Breast epithelium (tissue), 4 donors: ENCODE measurements at places on chromosomes 12 and 14.

DNA sequence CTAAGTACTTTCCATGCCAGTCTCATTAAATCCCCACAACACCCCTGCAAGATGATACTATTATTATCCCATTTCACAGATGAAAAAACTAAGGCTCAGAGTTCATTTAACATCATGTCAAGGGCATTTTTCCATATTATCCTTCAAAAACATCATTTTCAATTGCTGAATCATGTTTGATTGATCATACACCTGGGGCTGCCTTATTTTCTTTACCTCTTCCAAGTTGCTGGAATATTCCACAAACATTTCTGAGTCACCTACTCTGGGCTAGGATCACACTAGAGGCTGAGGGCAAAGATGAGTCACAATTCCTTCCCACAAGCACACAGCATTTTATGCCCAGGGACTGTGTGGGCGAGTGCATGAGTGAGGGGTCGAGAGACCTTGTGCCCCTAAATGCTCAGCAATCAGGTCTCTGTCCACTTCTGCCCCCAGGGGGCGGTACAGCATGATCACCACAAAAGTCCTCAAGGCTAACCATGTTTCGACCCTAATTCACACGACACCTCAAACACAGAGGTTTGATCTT is 14.1 kb upstream of the TMEM119 start:
- DNase-seq = no peak

- no peak for DNase-seq
Measured at GRCh38 chr12:55061024-55061423, 41.2 kb downstream of the NEUROD4 start.

GRCh38 chr12:116306506-116306905 is 29.0 kb upstream of the MED13L start:
- DNase-seq = no peak

DNA sequence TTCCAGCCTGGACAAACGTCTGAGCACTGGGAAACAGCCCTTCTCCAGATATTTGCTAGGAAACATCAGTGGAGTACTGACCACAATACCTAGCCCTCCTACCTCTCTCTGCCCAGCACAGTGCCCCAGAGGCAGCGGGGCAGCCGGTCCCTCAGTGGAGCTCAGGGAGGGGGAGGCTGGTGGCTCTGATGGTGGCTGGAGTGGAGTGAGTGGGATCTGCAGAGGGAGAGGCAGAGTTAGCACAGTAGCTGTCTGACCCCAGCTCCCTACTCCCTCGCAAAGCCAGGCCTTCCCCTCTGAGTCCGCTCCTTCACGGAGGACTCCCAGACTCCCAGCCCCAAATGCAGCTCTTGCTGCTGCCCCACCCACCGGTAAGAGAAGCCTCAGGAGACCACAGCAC is 30.0 kb downstream of the NCKAP5L start:
- DNase-seq = no peak

DNA sequence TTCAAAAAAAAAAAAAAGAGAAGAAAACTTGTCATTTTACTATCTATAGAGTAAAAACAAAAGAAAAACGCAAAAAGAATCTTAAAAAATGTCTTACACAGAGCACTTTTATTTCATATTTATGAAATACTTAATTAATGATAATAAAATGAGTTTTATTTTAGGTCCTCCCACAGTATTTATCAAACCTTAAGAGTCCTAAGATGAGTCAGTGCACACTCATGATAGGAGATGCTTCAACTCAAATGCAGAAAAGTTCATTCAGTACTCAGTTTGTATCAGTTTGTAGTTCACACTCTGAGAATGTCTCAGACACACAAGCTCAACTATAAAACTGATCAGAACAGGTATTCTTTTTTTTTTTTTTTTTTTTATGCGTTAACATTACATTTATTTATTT is 41.7 kb downstream of the TRIM9 start:
- DNase-seq = no peak

- DNase-seq = no peak
Measured at GRCh38 chr12:89216211-89216952, 135.9 kb downstream of the DUSP6 start.

DNA sequence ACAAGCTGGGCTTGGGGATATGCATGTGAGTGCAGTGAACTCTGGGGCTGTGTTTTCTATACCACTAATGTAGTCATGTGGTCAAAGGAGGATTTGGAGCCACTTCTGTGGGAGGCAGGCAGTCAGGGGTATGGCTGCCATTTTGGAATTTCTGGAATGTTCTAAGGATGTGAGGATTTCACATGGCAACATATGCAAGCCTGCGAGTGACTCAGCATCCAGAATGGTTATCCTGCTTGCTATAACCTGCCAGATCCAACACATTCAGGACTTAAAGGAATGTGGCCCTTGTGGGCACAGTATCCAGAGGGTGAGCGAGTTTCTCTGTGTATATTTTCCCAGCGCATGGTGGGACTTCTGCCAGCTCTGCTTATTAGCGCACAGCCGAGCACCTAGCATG is 249.2 kb upstream of the PWP1 start:
- DNase-seq = no peak

DNA sequence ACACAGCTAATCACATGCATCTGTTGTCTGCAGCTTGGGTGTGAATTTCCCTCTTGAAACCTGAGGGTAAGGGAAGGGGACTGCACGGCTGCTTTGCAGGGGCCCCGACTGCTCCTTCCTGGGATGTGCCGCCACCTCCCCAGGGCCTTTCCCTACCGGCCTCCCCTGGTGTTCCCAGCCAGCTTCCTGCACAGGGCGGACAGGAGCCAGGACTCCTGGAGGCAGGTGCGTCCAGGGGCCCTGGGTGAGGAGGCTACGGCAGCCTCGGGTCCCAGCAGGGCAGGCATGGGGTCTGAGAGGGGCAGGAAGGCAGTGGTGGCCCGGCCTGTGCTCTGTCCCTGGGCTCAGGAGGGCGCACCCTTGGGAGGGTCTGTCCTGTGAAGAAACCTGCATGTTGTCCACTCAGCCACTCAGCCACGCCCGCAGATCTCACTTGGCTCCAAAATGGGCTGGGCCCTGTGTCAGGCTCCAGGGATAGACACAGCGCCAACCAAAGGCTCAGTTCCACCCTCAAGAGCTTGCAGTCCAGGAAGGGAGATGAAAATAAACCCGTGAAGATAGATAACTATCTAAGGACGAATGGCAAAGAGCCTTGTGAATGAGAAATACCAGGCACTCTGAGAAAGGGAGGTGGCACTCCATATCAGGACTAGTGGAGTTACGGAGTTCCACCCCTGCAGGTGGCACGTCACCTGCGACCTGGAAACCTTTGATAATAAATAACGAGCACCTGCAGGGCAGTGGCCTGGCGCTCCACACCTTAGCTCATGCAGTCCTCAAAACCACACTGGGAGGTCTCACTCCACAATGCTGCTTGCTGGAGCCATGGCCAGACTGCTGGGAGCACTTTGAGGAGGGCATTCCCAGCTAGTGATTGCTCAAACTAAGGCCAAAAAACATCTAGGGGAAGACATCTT is 427.4 kb downstream of the AACS start:
- DNase-seq = no peak

- DNase-seq = no peak
Measured at GRCh38 chr14:21084396-21084795, 14.1 kb downstream of the ZNF219 start.

GRCh38 chr12:105555556-105556295 is 225.2 kb downstream of the C12orf75 start:
- no peak for DNase-seq

DNA sequence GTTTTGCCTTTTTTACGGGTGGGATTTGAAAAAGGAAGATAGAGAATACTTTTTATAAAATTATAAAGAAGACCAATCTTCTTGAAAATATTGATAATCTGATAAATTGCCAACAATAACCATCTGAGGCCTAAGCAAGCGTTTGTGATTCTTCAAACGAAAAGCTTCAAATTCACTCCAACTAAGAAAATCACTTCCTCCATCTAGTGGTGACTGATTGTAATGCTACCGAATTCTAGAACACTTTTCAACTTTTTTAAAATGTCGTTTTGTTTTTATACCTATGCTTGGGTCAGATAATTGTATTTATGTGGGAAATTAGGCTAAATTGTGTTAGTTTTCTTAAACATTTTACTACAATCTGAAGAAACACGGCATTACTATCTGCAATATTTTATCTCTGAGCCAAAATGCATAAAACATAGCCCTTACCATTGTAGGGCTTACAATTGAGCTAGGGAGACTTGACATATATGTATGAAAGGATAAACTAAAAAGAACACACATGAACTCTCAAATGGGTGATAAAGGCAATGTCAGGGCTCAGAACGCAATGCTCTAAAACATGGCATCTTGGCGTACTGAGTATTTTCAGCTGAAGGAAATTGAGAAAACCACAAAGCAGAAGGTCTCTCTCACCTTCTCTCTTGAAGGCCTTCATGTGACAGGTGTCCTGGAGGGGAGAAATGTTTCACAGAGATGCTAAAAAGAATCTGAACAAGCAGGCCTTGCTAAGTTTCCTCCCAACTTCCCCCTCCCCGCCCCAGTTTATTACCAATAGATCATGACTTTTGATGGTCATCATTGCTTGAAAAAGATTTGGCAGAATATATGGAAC is 36.8 kb upstream of the G2E3 start:
- DNase-seq = no peak

- DNase-seq = no peak
Measured at GRCh38 chr12:91017043-91017442, 12.3 kb upstream of the EPYC start.

DNA sequence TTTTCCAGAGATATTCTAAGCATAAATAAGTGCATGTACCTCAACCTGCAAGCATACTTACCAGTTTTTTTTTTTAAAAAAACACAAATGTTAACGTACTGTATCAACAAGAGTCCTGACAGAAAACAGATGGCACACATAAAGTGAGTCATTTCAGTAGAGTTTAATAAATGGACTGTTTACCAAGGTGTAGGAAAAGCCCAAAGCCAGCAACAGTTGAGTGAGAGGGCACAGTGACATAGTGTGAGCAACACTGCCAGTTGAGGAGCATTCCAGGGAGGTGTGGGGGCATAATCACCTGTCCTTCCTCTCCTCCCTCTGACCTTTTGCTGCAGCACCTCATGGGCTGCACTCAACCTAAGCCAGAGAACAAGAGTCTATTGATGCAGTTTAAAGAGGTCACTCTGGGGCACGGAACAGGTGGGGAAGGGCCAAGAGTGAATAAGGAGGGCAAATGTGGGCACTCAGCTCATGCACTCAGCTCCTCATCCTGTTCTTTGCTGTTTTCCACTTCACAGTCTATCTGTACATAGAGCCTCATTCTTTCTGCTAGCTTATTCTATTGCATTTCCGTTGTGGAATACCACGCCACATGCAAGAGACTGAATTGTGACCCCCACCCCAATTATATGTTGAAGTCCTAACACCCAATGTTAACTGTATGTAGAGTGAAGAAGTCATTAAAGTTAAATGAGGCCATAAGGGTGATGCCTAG is 29.3 kb downstream of the DHRS2 start:
- DNase-seq = no peak

DNA sequence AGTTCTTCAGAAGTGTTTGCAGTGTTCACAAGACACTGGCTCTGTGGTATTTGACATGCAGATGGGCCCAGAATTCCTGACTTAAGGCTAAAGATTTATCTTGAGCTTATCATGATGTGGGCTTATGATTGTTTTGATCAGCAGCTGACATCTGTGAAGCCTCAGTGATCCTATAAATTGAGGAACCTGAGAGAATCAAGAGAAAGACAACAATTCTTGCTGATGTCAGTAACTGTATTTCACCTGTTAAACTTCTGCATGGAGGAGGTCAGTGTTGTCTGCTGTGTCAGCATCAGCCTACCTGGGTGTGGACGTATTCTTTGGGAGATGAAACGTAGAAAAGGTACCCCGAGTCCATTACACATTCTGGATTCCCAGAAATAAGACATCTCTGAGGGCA is 33.3 kb downstream of the TRAF3 start:
- DNase-seq = no peak

- DNase-seq = no peak
Measured at GRCh38 chr12:81136519-81136918, 58.6 kb downstream of the ACSS3 start.

DNA sequence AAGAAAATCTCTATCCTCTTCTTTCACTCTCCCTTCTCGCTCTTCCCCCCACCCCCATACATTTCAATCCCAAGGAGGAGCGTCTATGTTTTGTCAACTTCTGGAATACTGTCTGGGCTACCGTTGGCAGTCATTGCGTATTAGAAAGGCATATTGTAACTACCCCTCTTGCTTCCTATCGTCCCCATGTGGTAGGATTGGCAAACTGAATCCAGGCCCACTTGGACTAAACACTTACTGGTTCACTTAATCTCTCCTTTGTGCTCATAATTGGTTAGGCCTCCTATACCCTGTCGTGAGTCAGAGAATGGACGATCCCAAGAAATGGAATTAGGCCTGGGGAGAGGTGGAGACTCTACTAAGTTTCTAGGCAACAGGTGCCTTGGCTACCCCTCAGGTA is 68.8 kb upstream of the SLC8A3 start:
- DNase-seq = no peak

DNA sequence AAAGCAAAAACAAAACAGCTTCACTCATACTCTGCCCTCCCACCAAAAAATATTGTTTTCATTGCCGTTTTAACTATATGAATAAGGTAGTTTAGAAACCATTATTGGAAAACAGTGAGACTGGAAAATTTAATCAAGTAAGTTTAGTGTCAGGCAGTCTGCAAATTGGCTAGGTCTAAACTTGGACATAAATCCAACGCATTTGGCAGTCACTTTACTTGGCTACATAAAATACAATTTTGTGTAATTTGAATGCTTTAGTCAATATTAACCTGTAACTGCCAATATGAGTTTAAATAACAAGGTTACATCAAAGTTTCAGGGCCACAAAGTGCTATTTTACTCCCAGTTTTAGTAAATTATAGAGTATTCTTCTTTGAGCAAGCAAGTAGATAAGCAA is 202.3 kb upstream of the SLC38A2 start:
- DNase-seq = no peak

GRCh38 chr12:107111314-107111713 is 18.0 kb upstream of the CRY1 start:
- no peak for DNase-seq

- peak; percentile 97 for DNase-seq
Measured at GRCh38 chr12:55966408-55967281, at the start of gene CDK2. Gene CDK2 (plus strand): TSS chr12:55966830. CDS start chr12:55967009, 179 bp downstream.

GRCh38 chr12:57547288-57548012 is 458 bp upstream of the DCTN2 start:
- no peak for DNase-seq

DNA sequence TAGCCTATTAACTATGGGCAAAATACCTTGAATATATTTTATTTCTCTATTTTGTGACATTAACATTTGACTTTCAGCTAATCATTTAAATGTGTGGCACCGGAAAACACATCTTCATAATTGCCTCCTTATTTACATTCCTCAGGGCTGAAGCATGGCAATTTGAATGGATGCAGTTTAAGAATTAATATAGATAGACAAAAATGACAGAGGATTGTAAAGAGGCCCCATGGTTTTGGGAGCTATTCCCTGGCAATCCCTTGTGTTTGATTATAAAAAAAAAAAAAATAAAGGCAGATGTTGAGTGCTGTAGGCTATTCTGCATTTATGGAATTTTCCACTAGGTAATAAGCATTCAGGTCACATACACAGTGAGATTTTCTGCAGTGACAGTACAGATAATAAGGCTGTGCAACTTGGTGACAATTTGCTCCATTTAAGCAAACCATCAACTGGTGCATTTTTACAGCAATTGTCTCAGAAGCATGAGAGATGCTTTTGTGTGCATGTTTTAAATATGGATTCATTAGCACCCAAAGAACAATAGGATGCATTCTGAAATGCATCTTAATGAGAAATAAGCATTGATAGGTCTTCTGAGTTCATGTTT is 123.2 kb upstream of the SLC38A4 start:
- DNase-seq = no peak

GRCh38 chr12:54418441-54419087 is 502 bp downstream of the ITGA5 start:
- no peak for DNase-seq

GRCh38 chr12:109711596-109712461 is 1.8 kb upstream of the FAM222A start:
- DNase-seq = no peak

- DNase-seq = peak; percentile 70
Measured at GRCh38 chr14:102235275-102235897, 69.6 kb downstream of the MOK start.
